ENCODE measurements at places on chromosomes 7 and 10. TPM values are rescaled to one million over a fixed set of nuclear protein-coding genes. Genes with fewer than 3 reads are reported as not detected.

GRCh38 chr10:1184541-1185430 lies 128.6 kb downstream of the WDR37 start:
- no peak for DNase-seq
- H3K27ac ChIP-seq: no peak overlapping the region
- H3K36me3 ChIP-seq: no peaks in the 10 kb centered on the region
- no peaks in the 10 kb centered on the region for H3K4me1 ChIP-seq

DNA sequence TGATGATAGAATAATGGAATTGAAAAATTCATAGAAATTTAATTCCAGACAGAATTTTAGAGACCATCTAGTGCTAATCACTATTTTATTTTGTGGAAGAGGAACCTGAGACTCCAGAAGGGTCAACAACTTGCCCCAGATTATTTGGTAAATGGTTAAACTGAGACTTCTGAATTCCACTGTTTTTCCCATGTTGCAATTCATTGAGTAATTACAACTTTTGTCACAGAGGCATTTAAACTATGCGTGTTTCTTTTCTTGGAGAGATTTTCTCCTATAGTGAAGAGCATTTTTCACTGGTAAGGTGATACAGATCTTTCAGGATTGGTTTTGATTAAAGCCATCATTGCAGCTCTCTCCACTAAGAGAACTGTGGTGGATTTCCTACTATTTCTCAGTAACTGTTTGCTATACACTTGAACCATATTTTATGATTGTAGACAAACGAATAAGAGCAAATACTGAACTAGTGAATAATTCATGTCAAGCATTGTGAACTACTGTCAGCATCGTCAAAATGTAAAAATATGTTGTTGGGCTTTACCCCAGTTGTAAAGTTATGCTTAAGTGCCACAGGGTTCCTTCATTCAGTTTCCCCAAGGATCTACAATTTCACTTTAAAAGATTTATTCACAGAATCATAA lies 26.5 kb downstream of the LRGUK start:
- peaks cover 1% of the 10 kb centered on the region for H3K27me3 ChIP-seq
- no peaks in the 10 kb centered on the region for H3K4me1 ChIP-seq
- H3K36me3 ChIP-seq: no peaks in the 10 kb centered on the region
- no peak for DNase-seq

GRCh38 chr10:86684331-86685097 lies 16.2 kb downstream of the LDB3 start:
- peaks cover 44% of the 10 kb centered on the region for H3K27me3 ChIP-seq
- H3K4me3 ChIP-seq: peak overlapping the region; percentile 23
- H3K27ac ChIP-seq: peak overlapping the region; percentile 98
- peaks cover 19% of the 10 kb centered on the region for H3K36me3 ChIP-seq
- peak; percentile 71 for DNase-seq

Gene SUGCT
- 5.0 TPM for total RNA-seq

Gene MMRN2
- 32.1 TPM for total RNA-seq
